ENCODE measurements at places on chromosomes 3 and 15.

GRCh38 chr3:64379221-64379620, 154.0 kb upstream of the PRICKLE2 start:
- no peak for DNase-seq

- DNase-seq = no peak
Measured at GRCh38 chr15:101305820-101306255, 10.8 kb upstream of the SNRPA1 start.

DNA sequence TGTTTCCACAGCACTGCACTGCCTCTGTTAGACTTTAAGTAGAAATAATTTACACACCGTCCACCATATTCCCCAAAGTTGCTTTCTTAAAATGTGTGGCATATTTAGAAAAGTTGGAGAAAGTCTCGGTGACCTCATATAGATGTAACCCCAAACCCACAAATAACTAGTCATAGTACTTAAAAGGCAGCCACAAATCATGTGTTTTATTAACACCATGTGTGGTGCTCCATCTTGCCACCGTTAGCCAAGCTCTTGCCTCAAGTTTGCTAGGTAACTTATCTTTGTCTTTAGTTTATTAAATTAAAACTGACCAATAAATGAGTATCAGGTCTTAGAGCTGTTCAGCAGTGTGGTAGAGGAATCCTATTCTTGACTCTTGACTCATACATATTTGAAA, 257.9 kb downstream of the UBE2E2 start:
- no peak for DNase-seq

- DNase-seq = no peak
Measured at GRCh38 chr3:66178206-66178605, 42.6 kb upstream of the SLC25A26 start.

DNA sequence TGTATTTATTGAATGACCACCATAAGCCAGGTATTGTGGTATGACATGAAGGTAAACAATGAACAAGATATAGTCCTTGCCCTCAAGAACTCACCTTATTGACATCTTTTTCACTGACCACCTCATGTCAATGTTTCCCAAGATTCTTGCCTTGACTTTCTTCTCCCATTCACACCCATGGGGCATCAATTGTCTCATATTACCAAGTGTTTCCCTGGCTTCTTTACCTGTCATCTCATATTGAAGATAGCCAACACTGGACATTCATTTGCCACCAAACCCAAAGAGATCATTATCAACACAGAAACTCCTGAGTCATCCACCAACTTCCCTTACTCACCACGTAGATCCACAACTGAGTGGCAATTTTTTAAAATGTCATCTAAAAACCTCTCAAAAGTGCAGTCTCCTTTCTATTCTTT, 2.2 kb downstream of the EFHB start:
- DNase-seq = no peak

DNA sequence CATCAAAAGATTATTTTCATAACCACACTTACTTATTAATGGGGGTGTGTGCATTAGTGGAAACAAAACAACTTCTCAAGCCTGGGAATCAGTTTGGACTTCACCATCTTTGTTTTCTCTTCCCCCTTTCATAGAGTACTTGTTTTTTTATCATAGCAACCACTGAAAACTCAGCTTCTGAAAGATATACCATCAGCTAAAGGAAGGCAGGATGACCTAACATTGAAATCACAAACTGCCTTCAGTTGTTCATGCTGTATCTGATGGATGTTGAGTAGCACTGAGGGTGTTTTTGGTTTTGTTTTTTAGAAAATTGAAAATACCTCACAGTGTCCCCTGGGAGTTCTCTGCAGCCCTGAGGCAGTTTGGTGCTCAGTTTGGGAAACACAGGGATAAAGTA, 46.5 kb downstream of the NEK10 start:
- no peak for DNase-seq

DNA sequence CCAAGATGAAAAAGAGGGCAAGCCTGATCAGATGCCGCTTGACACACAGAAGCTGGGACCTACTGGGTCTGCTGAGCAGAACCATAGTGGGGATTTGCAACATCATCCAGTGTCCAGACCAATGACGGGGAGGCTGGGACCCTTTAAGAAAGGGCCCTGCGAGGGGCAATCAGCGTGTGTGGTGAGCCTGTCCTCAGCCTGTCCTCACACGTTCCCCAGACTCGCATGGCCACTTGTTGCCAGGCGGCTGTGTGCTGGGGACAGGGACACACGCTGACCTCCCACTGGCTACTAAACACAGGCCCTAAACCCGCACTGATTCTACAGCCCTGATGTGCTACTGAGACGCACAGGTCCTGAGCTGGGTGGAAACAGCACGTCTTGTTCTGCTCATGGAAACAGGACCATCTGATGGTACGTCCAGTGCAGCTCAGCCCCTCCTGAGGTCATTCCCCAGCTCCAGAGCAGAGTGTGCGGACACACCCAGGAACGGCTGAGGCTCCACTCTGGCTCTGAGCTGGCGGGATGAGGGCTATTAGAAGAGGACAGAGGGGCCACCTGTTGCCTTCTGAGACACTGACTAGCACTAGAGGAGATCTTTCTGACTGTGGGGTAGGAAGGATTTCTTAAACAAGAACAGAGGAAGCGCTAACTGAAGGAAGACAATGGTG, 24.4 kb downstream of the PCSK6 start:
- peak; percentile 46 for DNase-seq

GRCh38 chr15:49675041-49675440, 54.2 kb downstream of the DTWD1 start:
- DNase-seq = no peak

DNA sequence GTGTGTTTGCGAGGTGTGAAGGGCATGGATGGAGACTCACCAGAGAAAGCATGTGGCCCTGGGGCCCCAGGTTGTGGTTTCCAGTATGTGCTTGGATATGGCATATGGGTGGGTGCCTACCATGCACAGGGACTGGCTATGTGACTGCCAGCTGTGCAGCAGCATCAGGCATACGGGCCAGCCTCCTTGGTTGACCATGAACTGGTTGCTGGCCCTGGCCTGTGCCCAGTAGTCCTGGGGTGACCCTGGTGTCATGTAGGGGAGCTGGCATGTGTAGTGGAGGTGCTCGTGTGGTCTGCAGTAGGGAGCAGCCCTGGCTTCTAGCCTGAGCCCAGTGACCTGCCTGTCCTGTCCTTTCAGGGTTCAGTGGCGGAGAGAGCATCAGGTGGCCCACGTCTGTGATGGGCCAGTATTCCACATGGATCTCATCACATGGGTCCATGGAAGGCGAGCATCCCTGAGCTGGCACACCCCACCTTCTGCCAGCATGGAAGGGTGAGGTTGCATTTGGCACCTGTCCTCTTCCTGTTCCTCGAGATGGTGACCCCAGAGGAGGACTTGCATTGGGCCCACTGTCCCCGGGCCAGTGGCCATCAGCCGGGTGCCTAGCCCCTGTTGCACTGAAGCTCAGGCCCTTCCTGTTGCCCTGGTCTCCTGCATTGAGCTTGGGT, 228.9 kb downstream of the SNRPN start:
- peak; percentile 35 for DNase-seq

DNA sequence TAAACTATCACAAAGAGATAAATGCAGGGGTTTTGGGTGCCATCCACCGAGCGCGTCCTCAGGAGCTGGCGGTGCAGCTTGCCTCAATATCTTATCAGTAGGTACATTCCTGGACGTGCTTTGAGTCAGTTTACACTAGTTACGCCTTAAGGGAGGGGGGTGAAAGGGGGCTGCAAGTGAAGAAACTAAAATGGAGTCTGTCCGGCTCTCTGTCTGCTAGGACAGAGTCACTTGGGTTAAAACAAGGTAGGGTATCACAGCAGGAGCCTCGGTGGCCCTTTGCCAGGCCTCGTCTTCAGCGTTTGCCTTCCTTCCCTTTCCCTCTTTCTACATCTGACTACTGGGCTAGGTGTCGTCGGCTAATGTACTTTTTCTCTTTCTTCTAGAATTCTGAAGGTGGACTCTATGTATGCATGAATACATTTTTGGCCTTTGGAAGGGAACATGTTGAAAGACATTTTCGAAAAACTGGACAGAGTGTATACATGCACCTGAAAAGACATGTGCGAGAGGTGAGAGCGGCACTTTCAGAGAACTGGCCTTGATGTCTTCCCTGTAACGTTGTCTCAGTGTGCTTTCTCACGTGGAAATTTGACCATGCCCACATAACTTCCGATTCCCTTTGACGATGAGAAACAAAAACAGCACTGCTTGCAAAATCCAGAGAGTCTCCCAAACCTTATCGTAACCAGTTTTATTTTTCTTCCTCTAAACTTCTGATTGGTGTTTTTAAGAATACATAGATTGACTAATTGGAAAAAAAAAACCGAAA, 28.8 kb downstream of the USP13 start:
- no peak for DNase-seq

DNA sequence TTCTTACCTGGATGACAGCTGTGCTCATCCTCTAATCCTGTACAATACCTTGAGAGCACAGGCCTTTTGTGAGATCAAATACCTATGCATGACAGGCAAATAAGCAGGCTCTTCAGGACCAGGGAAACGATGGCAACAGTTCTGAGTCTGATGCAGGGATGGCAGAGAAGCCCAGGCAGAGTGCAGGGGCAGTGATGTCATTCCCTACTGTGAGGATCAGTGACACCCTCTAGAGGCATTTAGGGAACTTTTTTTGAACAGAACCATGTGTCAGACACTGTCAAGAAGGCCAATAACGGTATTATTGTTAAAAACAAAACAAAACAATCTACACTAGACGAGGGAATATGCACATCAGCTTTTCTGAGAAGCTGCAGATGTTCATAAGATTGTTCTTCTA, 314.8 kb upstream of the CTDSPL start:
- no peak for DNase-seq

GRCh38 chr3:189822726-189823125, 191.5 kb downstream of the TP63 start:
- no peak for DNase-seq

DNA sequence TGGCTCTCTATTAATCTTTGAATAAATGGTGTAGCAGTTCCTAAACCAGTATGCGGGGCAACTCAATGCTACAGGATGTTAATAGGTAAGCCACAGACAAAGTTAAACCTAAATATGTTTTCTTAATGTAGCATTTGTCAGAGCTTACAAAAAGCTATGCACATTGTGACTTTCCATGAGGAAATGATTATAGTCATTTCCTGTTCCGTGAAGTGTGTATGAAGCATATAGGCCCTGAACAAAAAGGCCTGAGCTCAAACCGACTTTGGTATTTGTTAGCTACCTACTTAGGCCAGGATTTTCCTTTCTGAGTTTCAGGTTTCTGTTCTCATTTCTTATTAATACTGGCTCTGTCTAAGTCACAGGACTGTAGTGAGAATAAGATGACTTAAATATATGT, 14.2 kb downstream of the ZNF80 start:
- no peak for DNase-seq

DNA sequence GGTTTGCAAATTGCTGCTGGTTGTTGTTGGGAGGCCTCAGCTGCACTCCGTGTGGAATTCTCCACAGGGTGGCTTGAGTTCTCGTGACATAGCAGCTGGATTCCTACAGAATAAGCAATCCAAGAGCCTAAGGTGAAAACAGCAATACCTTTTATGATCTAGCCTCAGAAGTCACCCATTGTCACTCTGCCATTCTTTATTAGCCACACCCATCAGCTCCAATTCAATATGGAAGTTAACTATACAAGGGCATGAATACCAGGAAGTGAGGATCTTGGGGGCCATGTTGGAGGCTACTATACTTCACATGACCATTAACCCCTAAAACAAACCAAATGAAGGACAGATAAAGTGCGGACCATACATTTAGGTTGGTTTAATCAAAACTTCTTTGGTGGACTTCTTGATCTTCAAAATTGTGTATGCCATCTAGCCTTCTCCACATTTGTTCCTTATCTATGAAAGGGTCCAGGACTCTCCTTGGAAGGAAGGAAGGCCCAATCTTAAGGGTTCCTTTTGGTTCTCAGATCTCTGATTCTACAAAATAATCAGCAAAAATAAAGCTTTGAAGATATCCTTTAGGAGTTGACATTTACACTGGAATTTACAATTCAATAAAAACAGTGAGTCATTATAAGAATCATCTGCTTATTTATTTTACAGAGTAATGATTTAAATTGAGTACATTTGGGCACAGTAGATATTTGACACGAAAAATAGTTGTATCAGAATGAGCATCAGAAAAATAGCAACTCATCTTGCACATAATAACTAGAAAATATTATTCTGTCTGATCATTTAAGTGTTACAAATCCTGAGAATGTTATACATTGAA, 21.5 kb downstream of the CIAO2A start:
- DNase-seq = no peak

DNA sequence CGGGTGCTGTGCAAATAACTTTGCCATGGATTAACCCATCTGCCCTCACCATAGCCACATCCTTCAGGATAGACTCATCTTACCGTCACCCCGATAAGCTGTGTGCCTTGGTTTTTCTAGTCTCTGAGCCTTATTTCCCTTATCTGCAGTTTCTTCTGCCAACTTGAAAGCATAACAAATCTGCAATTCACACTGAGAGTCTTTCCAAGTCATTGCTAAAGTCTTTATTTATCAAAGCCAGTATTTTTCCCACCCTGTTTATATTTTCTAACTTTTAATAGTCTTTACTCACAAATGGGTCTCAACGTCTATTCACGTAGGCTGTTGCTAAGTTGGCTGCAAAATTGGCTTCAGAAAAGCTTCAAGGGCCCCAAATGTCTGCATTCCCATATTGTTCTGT, 61.6 kb upstream of the SUCLG2 start:
- no peak for DNase-seq

- no peak for DNase-seq
Measured at GRCh38 chr3:177772908-177773557, 575.8 kb upstream of the TBL1XR1 start.

All from left lobe of liver (tissue), 2 donors.